Activated CD8-positive, alpha-beta memory T cell treated with anti-CD3 and anti-CD28 coated beads, Interleukin-2, amount 50 U/mL, for 4 hours (primary cell): ENCODE measurements at places on chromosomes 3 and 15.

DNA sequence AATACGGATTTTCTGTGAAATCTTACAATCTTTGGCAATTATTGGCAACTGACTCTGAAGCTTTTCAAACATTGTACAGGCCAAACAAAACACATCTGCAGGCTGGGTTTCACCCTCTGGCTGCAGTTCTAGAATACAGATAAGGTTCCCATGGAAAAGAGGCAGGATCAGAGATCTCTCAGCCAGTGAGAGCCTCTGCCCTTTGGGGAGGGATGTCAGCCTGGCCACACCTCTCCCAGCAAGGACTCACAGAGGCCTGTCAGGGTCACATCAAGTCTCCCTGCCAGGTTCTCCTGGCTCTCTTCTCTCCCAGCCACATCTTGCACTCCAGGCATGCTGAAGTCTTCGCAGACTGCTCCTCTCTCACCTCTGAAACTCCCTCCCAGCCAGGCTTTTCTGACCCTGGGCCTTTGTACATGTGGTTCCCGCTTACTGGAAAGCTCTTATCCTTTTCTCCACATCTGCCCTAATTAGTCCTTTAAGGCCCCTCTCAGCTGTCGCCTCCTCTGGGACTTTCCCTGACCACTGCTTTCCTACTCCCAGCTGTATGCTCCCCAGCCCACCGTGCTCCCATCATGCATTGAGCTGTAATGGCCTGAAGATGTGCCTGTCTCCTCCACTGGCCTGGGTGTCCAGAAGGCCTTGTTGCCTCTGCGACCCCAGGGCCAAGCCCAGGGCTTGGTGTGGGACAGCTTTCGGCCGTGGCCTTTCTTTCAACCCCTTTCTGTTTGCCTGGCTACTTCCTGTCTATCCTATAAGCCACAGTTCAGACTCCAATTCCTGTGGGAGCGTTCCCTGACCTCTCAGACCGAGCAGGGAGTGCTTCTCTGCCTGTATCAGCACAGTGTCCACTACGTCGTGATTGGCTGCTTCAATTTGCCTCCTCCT is 4.3 kb downstream of the RBP1 start:
- DNase-seq: no peak

DNA sequence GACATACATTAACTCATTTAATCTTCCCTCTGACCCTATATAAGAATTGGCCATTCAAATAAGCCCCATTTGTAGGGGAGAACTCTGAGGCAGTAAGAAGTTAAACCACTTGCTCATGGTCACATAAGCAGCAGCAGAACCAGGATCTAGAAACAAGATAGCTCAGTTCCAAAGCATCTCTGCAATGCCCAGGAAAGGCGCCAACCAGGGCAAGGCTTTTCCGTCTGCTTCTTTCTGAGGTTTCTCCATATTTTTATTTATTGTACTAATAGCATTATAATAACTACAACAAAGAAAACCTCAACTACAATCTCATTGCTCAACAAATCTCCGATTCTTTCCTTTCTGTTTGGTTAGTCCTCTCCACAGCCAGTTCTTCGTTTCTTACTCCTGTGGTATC is 4.3 kb upstream of the UBE2E2 start:
- DNase-seq: no peak

- DNase-seq: no peak
Observed at GRCh38 chr3:55540579-55540978, 53.5 kb upstream of the WNT5A start.

GRCh38 chr3:194198938-194199337 is 63.0 kb downstream of the HES1 start:
- no peak for DNase-seq

- DNase-seq: no peak
Observed at GRCh38 chr3:58013973-58014649, 5.9 kb downstream of the FLNB start.

- no peak for DNase-seq
Observed at GRCh38 chr15:77085297-77085696, 14.4 kb upstream of the TSPAN3 start.
